ENCODE measurements at places on chromosomes 6 and 20. TPM values are rescaled to one million over a fixed set of nuclear protein-coding genes. Genes with fewer than 3 reads are reported as not detected.

GABRR2 gene
- total RNA-seq, result 0.20 TPM

WFDC12 gene
- not detected for total RNA-seq

KCNK16 gene
- not detected for total RNA-seq

- no peaks in the 10 kb centered on the region for H3K36me3 ChIP-seq
- H3K4me3 ChIP-seq, result no peak overlapping the region
- H3K27me3 ChIP-seq, result no peaks in the 10 kb centered on the region
Measured at GRCh38 chr6:44580901-44581300, 193.4 kb downstream of the CDC5L start.

GRCh38 chr6:167819576-167819975, 7.1 kb upstream of the AFDN start:
- H3K27ac ChIP-seq, result no peak overlapping the region
- no peaks in the 10 kb centered on the region for H3K4me1 ChIP-seq
- DNase-seq, result no peak

DNA sequence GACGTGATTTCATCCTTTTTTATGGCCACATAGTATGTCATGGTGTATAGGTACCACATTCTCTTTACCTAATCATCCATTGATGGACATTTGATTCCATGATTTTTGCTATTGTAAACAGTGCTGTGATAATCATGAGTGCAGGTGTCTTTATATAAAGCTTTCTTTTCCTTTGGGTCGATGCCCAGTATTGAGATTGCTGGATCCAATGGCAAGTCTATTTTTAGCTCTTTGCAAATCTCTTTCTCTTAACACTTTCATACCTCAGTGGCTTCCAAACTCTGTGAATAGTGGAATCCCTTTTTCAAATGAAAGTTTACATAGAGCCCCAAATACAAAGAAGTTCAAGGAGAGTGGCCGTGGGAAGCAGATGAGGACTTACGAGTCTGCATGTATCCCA, 105.8 kb upstream of the SPTLC3 start:
- H3K4me3 ChIP-seq, result no peak overlapping the region
- H3K4me1 ChIP-seq, result no peaks in the 10 kb centered on the region
- DNase-seq, result no peak

GRCh38 chr6:25137916-25138232, 141.3 kb upstream of the CARMIL1 start:
- peaks cover 6% of the 10 kb centered on the region for H3K36me3 ChIP-seq
- no peaks in the 10 kb centered on the region for H3K27me3 ChIP-seq
- peak overlapping the region; percentile 94 for H3K27ac ChIP-seq
- H3K4me1 ChIP-seq, result peaks cover 23% of the 10 kb centered on the region
- DNase-seq, result no peak

DNA sequence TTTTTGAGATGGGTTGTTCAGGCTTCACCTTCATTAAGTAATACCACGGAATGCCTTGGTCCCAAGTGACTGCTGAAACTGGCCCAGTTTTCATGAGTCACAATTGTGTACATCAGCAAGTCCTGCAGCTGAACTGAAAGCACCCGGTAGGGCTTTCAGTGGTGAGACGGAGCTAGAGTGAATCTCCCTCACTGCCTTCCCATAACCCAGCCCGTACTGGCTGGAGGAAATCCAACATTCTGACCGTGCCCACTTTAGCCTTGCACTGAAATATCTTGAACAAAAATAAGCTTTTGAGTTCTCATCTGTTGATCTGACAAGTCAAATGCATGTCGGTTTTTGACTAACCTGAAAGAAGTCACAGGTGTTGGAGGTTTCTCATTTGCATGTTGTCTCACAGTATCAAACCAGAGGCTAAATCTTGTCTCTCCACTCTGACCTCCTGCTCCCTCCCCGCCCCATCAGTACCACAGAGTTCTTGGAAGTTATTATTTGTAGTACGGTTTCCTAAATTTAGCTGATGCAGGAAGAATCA, 35.9 kb downstream of the DUSP22 start:
- peaks cover 18% of the 10 kb centered on the region for H3K4me1 ChIP-seq
- H3K4me3 ChIP-seq, result no peak overlapping the region
- no peaks in the 10 kb centered on the region for H3K36me3 ChIP-seq
- H3K27ac ChIP-seq, result no peak overlapping the region
- no peaks in the 10 kb centered on the region for H3K27me3 ChIP-seq

GRCh38 chr6:31729979-31730630, 1.0 kb upstream of the DDAH2 start:
- H3K4me3 ChIP-seq, result peak overlapping the region; percentile 67
- peak; percentile 95 for DNase-seq
- H3K36me3 ChIP-seq, result peaks cover 65% of the 10 kb centered on the region
- no peaks in the 10 kb centered on the region for H3K27me3 ChIP-seq
